Brain microvascular endothelial cell (primary cell): ENCODE measurements at places on chromosomes 11 and 22.
A peak's percentile ranks its signal among the peaks of the same experiment; 100 is the strongest.

DNA sequence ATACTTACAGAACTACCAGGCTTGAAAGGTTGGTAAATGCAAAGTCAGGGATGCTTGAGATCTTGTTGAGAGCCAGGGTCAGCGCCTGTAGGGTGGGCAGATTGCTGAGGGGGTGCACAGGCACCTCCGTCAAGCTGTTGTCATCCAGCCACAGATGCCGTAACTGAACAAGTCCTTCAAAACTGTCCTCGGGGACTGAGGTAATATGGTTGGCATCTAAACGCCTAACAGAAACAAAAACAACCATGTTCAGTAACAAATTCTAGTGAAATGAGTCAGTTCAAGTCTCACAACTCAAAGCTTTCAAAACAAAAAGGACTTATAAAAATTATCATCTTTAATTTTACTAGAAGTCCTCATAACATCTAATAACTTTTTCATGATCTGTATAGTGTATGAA lies 22.2 kb upstream of the CCDC34 start:
- DNase-seq = peak; percentile 92

DNA sequence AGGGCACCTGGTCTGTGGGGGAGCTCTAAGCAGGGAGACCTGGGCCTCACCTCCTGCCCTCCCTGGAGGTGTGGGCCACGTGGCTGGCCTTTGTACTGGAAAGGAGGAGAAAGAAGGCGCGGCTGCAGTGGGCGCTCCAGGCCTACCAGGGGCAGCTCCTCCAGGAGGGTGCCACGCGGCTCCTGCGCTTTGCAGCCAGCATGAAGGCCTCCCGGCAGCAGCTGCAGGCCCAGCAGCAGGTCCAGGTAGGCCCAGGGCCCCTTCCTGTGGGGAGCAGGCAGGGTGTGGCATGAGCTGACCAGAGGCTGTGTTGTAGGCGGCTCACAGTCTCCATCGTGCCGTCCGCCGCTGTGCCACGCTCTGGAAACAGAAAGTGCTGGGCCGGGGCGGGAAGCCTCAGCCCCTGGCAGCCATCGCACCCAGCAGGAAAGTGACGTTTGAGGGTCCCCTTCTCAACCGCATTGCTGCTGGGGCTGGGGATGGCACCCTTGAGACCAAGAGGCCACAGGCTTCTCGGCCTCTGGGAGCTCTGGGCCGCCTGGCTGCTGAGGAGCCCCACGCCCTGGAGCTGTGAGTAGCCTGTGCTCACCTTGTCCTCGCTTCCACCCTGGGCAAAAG lies 48.6 kb downstream of the PISD start:
- no peak for DNase-seq

DNA sequence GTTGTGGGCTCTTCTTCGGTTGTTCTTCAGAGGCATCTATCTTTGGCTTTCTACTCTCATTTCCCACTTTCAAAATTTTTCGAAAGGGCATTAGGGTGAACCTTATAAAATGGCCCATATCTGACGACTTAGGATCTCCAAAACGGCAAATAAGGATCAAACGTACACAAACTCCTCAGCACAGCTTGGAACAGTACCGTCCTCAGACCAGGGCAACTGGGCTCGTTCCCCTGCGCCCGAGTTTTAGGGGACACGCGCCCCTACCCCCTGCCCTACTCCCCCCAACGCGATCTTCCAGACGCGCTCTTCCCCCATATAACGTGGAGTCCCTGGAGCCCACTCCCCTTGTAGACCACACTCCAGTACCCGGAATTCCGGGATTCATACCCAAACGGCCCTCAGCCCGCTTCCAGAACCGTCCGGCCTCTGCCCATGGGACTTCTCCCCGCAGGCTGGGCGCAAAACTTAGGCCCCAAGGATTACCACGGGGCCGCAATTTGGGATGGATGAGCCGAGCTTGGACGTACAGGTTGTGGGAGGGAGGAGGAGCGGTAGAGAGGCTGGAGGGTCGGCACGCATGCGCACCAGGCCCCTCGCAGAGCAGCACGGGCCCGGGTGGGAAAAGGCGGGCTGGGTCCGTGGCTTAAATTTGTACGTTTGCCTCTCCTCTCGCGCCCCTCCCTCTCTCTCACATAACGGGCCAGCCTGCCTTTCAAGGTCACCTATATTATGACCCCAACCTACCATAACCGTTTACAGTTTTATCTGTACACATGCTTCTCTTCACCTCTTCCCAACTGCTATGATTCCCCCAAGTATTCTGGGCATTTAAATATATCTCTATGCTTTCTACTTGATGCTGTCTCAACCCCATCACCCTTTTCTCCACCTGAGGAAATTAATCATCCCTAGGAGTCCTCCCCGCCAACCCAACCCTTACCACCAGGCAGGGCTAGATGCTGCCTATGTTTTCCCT lies 3.4 kb downstream of the CCDC89 start:
- peak; percentile 17 for DNase-seq

DNA sequence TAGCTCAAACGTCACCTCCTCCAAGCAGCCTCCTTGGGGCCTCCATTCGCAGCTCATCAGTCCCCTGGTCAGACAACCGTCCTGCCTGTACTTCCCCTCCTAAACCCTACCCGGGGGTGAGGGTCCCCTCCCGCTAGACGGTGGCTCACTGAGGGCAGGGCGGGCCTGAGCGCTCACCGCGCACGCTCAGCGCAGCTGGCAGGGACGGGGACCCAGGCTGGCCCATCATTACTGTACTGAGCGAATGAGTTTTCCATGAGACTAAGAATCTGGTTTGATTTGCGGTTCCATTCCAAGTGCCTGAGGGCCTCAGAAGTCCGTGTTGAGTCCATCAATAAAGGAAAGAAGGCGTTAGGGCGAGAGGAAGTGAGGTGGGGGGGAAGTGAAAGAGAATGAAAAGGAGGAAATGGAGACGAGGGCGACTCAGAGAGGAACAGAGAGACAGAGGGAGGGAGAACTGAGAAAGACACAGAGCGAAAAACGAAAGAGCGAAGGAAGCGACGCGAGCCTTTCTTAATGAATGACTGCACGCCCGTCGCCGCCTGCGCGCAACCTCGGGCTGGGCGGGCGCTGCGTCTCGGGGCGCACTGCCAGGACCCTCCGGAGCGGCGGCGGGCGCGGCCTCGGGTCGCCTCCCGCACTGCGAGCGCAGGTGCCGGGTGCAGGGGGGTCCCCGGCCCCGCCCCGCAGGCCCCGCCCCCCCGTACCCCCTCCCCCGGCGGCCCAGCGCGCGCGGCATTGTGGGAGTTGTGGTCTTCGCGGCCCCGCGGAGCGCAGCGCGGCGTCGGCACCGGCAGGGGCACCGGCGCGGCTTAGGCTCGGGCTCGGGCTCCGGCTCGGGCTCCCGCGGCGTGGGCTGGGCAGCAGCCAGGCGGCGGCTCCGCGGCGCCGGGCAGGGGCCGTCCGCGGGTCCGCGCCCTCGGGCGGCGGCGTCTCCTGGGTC lies at the start of gene ASPHD2:
ASPHD2 (plus strand) TSS at position 746 of the 943 bp plus-strand sequence. CDS start 4,356 bp downstream, outside the sequence.
- DNase-seq = peak; percentile 44

DNA sequence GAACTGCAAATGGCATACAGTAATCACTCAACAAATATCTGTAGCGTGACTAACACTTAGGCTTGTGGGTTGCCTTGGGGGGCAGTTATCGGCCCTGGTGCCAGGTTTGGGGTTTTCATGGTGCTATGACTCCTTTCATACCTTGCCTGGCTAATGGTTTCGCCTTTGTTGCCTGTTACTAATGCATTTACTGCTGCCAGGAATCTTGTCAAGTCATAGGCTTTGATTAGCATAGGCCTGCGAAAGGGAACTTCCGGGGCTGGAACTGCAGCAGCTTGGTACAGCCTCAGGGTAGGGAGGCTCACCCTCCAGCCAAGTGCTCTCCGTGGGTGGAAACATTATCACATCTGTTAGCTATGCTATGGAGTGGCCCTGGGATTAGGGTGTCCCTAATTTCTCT lies 13.2 kb downstream of the SLC25A18 start:
- DNase-seq = peak; percentile 50

DNA sequence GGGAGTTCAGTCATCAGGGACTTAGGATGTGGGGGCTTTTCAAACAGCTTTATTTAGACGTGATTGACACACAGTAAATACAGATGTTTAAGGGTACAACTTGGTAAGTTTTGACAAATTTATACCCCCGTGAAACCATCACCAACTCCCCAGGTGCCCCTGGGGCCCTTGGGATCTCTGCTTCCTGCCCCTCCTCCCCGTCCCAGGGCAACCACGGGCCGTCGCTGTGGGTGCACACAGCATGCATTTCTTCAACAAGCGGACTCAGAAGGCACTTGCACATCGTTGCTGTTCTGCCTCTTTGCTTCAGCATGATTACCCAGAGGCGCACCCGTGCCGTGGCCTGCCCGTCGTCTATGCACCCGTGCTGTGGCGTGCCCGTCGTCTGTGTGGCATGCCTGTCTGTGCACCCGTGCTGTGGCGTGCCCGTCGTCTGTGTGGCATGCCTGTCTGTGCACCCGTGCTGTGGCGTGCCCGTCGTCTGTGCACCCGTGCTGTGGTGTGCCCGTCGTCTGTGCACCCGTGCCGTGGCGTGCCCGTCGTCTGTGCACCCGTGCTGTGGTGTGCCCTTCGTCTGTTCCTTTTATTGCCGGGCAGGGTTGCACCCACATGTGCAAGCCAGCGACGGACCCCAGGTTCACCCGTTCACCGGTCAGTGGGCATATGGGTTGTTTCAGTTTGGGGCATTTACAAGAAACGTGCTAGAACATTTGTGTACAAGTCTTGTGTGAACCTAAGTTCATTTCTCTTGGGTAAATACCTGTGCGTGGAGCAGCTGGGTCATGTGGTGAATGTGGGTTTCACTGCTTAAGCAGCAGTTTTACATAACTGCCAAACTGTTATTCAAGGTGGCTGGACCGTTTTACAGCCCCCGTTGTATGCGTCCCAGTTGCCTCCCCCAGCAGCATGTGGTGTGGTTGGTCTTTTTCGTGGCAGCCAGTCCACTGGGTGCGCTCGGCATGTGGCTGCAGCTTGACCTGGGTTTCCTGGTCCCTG lies 8.3 kb downstream of the CD81 start:
- DNase-seq = no peak

DNA sequence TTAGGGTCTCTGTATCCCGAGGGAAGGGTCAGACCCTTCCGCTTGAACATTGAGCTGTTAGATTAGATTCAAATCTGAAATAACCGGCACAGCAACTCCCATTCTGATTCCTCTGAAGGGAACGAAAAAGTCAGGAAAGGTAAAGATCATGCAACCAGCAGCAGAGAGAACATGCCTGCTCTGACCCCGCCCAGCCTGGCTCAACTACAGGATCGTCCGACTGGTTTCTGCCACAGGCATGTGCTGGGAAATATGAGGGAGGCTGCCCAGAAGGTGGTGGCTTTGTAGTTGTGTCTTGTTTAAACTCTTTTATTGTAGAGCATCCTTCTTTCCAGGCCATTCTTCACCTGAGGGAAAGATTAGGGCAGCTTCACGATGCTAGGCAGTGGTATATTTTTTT lies 5.0 kb upstream of the MTNR1B start:
- DNase-seq = no peak

- peak; percentile 32 for DNase-seq
Observed at GRCh38 chr22:39530692-39531331, 1.7 kb downstream of the RPS19BP1 start.

GRCh38 chr22:38774496-38775166 lies 18.8 kb upstream of the SUN2 start:
- DNase-seq = no peak

DNA sequence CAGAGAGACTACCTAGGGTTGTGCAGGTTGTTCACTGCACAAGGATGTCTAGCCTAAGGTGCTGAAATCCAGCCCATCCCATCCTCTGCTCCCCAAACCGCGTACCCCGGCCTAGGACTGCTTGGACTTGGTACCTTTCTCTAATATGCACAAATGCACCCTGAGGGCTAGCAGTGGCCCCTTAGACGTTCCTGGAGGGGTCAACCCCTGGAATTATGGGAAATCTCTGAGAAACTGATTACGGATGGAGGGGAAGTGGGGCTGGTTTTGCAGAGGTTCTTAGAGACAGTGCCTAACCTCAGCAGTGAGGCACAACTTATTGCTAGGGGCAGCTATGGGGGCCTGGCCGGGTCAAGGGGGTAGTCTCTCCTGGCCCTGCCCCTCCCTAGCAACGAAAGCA lies 2.5 kb downstream of the C11orf68 start:
- no peak for DNase-seq

DNA sequence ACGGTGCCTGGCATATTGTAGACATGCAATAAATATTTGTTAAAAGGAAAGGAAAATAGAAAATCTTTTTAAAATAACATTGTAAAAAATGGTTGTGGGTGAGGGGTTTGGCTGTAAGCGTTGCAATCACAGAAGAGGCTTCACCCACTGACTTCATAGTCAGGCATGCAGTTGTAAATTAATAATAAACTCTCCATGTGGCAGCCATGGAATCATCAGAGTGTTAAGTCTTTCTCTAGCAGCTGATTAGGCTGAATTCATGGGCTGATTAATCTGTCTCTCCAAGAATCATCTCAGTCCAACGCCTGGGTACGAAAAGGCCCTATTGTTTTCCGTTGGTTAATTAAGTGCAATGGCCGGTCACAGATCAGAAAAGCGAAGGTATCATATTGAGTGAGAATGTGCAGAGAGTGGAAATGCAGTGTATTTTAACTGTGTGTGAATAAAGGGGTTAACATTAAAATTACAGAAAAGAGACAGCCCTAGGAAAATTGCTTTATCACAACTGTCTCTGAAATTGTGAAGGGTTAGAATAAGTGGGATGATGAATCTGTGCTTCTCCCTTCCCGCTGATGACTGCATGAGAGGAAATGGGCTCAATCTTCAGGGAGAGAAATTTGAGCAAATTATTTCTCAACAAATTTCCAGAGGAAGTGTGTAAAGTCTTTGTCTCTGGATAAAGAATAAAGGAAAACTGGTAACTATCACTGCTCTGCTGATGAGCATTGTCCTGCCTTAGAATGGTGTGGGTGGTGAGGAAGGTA lies 269.0 kb downstream of the FAM76B start:
- DNase-seq = no peak

- DNase-seq = no peak
Observed at GRCh38 chr22:47547881-47548650, 785.6 kb downstream of the TBC1D22A start.

- peak; percentile 83 for DNase-seq
Observed at GRCh38 chr11:70281156-70281609, 10.7 kb downstream of the PPFIA1 start.

DNA sequence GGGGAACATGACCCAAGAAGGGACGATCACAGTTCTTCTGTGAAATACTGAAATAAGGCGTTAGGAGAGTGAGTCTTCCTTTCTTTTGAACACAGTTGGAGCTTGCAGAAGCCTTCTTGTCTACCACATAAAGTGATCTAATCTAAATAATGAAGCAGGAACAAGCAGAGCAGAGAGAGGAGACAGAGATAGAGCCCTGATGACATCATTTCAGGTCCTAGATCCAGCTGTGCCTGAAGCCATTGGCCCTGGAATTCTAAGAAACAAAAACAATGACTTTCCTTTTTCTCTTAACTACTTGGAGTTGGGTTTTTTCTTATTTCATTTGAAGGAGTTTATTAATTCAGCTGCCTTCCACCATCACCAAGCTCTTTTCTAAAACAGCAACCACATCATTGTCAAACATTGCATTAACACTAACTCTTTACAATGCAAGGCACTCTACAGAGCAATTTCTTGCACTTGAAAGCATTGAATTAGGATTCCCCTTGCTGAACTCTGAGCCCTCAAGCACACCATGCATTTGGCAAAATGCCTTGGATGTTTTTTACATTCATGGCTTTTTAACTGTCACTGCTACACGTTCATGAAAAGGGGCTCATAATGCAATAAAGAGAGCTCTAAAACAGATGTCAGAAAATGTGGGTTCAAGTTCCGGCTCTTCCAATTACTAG lies 117.2 kb upstream of the TIMP3 start:
- DNase-seq = peak; percentile 22
